Chondrocyte (in vitro differentiated cells): ENCODE measurements at places on chromosomes 7 and 10. TPM values are rescaled to one million over a fixed set of nuclear protein-coding genes. Genes with fewer than 3 reads are reported as not detected.

GRCh38 chr7:145860809-145861208 is 255.8 kb upstream of the CNTNAP2 start:
- no peak for DNase-seq

DNA sequence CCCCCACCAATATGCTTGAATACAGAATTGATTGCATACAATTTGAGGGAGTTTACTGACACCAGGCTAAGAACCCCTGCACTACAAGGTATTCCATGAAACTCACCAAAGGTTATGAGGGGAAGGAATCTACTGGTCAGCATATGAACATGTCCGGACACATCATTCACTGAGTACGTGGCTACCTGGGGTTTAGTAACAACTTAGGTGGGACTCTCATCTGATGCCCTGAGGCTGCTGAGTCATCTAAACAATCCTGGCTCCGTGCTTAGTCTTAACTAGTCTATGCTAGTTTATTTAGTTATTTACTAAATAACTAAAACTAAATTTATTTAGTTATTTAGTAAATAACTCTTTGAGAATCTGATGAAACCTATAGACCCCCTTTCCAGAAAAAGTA is 11.3 kb downstream of the PI4K2A start:
- DNase-seq = no peak

GRCh38 chr7:124577256-124577655 is 188.3 kb downstream of the GPR37 start:
- no peak for DNase-seq

Gene CDHR1
- 0.24 to 5.1 TPM (median 3.5 TPM) in 3 replicates for total RNA-seq

GRCh38 chr10:95221124-95221523 is 27.1 kb downstream of the ACSM6 start:
- no peak for DNase-seq

Gene CYP26C1
- 0.10 to 0.25 TPM (median 0.15 TPM) in 3 replicates for total RNA-seq

DNA sequence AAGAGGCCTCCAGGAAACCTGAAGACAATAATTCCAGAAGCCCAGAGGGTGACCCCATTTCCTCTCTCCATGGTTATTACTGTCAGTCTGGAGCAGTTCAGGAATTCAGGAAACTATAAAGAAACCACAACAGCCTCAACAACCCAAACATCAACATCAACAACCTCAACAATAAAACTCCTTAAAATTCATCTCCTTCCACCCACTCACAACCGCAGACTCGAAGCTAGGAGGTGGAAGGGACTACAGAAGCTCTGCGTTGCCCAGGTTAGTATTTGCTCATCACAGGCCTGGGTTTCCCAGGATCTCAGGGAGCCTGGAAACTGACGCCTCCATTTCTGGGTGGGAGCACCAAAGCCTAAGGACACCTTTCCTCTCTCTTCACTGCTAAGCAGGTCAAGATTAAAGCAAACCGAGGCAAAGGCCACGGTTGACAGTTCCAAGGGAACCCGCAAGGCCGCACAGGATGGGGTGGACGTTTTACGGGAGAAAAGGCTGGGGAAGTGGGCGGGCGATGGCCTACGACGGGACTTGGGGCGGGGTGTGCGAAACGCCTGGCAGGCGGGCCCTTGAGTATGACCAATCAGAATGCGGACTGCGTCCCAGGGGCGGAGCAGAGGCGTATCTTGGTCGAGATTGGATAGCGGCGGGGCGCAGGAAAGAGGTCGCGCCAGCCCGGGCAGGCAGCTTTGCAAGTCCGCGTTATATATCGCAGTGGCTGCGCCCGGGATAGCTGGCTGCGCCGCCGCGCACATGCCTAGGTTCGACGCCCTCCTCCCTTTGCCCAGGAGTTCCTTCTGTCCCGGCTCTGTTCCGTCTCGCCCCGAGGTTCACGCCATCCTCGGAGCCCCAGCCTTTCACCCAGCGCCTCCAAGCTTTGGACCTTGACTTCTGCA is at the start of gene ELOVL3:
ELOVL3 (plus strand) TSS at position 654 of the 896 bp plus-strand sequence. CDS start 250 bp downstream, outside the sequence.
- peak; percentile 96 for DNase-seq

GRCh38 chr7:94832051-94832450 is 75.3 kb upstream of the PPP1R9A start:
- no peak for DNase-seq

Gene SPDYE1
- not detected in 3 replicates for total RNA-seq

Gene TRPV5
- not detected in 3 replicates for total RNA-seq
